Stimulated activated CD8-positive, alpha-beta memory T cell treated with anti-CD3 and anti-CD28 coated beads, Interleukin-7, amount 100 ng/mL, for 1 hour (primary cell): ENCODE measurements at places on chromosomes 4 and X.

GRCh38 chr4:109207061-109207460 is 95.4 kb downstream of the COL25A1 start:
- no peak for DNase-seq

DNA sequence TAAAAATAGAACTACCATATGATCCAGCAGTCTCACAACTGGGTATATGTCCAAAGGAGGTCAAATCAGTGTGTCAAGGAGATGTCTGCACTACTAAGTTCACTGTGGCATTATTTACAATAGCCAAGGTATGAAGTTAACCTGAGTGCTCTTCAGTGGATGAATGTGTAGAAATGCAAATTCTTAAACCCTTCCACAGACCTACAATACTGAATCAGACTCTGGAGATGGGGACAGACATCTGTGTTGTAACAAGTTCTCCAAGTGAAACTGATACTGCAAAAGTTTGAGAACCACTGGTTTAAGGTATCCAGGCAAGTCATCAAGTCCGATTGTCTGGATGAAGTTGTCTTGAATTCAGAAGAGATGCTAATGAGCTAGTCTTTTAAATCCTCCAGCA is 38.5 kb downstream of the SMAD1 start:
- no peak for DNase-seq

- DNase-seq, result no peak
Observed at GRCh38 chr4:15375667-15376066, 52.2 kb upstream of the C1QTNF7 start.

DNA sequence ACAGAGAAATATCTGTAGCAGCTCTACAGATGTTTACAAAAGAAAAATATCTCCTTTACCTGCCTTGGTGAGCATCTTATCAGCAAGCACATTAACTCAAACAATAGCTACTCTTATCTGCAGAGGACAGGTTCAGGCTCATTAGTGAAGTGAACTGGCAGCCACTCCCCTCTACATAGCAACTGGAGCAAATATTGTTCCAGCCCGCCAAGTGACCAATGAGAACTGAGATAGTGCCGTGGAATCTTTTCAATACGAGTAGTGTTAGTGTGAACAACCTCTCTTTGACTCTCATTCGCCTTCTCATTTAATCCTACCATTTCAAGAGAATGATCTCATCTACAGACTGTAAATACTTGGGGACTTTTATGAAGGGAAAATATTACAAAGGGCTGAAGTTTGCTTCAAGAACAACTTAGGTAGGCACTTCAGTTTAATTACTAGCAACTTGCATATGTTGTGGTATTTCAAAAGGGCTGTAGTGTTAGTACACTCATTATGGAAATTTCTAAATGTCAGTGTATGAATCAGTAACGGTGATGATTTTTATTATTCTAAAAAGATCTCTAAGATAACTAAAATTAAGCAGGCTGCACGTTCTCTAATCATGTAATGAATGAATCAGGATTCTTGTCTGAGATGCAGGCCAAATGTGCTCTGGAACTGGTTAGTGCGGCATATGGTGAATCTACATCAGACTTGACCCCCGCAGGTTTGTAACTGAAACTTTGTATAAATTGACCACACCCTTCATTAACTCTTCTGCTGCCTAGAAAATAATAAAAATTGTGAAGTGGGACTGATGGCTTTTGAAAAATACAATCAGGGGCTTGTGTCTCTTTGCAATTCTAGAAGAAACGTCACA is 72.4 kb downstream of the PALLD start:
- DNase-seq, result no peak

- no peak for DNase-seq
Observed at GRCh38 chr4:65195002-65195401, 475.3 kb downstream of the EPHA5 start.

DNA sequence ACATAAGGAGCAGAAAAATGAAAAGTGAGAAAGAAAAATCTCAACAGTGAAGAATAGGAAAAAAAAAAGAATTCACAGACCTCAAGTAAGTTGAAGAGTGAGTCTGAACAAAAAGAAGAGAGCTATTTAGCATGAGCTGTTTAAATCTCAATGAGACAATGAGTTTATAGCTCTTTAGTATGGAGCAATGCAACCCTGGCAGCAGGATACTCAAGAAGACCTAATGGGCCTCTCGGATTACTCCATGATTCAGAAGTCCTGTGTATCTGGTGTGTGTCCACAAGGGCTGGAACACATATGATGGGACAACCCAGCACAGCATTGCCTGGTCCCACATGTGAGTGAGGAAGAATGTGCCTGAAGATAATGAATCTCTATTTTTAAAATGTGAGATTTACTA is 563.1 kb upstream of the INTU start:
- DNase-seq, result no peak

GRCh38 chr4:152028131-152028530 is 267.3 kb upstream of the GATB start:
- no peak for DNase-seq

- DNase-seq, result no peak
Observed at GRCh38 chrX:124113621-124114600, 152.4 kb downstream of the STAG2 start.

- no peak for DNase-seq
Observed at GRCh38 chr4:16139066-16139945, 55.5 kb upstream of the PROM1 start.

DNA sequence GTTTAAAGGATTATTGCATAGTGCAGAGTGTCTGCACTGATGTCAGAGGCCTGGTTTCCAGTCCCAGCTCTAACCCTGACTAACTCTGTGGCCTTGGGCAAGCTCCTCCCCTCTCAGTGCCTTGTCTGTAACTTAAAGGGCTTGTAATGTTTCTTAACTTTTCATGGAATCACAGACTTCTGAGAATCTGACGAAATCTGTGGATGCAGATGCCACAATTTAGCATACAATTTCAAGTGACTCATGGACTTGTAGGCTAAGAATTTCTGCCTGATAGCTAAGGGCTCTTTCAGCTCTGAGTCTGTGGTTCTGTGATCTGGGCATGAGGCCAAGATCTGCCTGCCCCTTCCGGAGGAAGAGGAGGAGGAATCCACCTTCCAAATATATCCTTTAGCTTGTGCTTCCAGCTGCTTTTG is 236.9 kb downstream of the AR start:
- DNase-seq, result no peak

GRCh38 chr4:155161357-155161756 is 47.1 kb upstream of the NPY2R start:
- no peak for DNase-seq
